ENCODE measurements at places on chromosomes 2 and 18.
A peak's percentile ranks its signal among the peaks of the same experiment; 100 is the strongest.

GRCh38 chr2:106565599-106565998 lies 78.4 kb downstream of the CD8B2 start:
- DNase-seq = no peak

- DNase-seq = no peak
These were observed 35.1 kb downstream of the MAL start for GRCh38 chr2:95060446-95061118.

DNA sequence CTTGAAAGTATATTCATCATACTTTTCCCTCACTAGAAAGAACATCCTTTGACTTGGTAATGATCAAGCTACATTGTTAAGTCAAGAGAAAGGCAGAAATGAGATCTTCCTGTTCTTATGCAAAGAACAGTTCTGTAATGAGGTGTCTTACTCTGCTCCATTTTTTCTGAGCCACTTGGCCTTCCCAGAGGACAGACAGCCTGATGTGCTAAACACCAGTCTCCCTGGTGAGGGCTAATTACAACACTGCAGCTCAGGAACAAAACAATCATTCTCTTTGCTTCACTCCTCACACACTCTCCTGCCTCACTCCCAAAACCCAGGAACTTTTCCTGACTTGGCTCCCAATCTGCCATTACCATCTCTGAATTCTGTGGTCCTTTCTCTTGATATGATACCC lies 25.6 kb downstream of the TACR1 start:
- no peak for DNase-seq

DNA sequence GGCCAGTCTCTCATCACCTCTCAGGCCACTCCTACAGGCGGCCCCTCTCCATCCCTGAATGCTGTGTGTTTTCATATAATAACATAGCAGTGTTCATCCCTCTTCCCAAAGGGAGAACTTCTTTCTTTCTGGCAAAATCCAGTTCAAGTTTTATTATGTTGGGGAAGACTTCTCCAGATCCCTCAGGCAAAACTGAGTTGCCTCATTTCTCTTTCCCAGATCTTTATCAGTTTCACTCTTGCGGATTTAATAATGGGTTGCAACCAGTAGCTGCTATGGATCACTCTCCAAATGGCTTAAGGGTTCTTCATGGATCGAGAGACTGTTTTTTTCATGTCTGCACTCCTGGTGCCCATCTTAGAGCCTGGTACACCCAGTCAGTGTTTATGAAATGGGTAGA lies 129.9 kb downstream of the FHOD3 start:
- DNase-seq = no peak

GRCh38 chr2:122804494-122804893 lies 1049.0 kb downstream of the TSN start:
- no peak for DNase-seq

DNA sequence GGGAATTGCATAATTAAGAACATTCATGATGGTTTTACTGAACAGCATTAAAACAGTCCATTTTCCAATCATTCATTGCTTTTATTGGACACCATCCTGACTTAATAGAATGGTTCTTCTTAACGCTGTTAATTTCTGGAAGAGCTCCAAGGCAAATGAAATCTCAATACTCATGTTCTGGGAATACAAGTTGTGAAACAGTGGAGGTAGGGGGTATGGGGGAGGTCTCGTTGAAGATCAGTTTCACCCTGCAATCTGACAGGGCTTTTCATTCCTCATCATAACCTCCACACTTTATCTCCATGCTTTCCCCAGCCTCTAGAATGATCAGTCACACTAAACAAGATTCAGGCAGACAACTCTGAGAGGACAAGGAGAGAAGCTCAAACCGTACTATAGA lies 113.6 kb downstream of the ETAA1 start:
- DNase-seq = no peak

DNA sequence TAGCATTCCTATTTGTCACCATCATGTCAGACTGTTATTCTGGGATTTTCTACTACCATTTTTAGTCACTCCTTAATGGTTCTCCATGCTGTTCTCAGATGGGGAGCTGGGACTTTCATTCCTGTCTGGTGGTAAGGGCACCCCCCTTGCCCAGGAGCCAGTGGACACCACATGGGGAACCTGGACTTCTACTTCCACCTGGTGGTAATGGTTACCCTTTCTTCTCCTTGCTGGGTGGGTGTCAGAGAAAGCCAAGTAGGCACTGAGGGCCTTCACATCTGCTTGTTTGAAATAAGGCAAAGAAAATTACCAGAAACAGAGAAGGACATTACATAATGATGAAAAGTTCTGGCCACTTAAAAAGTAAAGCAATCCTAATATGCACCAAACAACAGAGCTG lies 239.8 kb downstream of the FHOD3 start:
- no peak for DNase-seq

- DNase-seq = no peak
These were observed 2.9 kb upstream of the MRPL44 start for GRCh38 chr2:223954401-223954800.

- DNase-seq = peak; percentile 35
These were observed 209.6 kb downstream of the SLC8A1 start for GRCh38 chr2:40242315-40242714.

- no peak for DNase-seq
These were observed 883.2 kb downstream of the SLC4A3 start for GRCh38 chr2:220510668-220511067.

DNA sequence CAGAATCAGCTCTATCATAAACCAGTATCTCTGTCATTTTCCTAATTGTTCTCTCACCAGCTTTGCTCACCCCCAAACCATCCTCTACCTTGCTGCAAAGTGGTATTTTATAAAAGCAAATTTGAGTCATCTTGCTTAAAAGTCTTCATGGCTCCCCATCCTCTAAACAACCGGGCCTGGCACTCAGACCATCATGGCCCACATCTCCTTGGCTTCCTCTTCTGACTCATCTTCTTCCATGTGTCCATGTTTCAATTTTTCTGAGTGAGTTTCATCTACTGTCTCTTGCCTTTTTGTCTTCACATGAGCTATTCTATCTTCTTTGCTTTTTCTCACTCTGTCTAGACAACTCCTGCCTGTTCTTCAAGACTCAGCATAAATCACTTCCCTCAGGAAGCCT lies 58.6 kb downstream of the LHCGR start:
- DNase-seq = no peak

GRCh38 chr2:49251766-49252165 lies 97.5 kb upstream of the FSHR start:
- no peak for DNase-seq

DNA sequence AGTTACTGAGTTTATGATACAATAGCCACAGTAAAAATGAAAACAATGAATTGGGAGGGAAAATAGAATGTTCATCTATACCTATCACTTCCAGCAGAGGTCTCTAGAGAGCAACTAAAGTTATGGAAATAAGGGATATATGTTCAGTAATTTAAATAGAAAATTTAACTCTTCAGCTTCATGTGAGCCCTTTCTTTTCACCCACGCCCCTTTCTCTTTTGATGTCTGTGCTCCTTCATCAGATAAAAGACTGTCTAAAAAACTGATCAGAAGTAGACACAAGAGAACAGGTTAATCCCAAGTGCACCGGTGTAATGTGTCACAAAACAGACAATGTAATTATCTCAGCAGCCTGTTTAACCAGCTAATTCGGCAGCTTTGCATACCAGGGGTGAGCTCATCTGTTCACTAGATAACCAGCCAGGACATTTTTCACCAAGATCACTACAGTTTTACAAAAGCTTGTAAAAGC lies 238.5 kb upstream of the ERBB4 start:
- DNase-seq = peak; percentile 7

DNA sequence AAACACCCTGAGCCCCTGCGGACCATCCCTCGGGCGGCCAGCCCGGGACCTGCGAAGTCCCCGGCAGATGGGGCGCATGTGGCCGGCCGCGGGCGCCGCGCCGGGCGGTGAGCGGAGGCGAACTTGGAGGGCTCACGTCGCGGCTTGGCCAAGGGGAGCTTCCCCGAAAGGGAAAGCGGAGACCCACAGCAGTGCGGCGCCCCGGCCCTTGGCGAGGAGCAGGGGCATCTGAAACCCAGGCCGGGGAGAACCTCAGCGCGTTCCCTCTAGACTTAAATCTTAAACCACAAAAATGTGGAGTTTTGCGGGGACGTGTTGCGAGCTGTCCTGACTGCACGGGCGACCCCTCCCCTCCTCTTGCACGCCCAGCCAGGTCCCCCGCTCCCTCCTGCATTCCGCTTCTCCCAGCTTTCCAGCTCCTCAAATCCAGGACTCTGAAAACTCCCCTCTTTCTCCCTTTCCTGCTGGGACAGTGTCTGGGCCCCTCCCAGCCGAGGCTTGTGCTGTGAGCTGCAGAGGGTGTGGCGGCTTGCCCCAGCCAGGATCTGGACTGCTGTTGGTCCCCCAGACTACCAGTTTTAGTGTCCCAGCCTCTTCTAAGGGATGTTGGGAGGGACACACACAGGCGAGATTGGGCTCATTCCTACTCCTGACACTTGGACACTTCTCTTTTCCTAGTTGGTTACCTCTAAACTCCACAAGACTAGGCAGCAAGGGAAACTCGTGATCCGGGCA lies 1.3 kb downstream of the FMNL2 start:
- DNase-seq = peak; percentile 70

GRCh38 chr2:38153476-38154135 lies 77.7 kb upstream of the CYP1B1 start:
- no peak for DNase-seq

- DNase-seq = no peak
These were observed 15.4 kb downstream of the UXS1 start for GRCh38 chr2:106178716-106179115.

GRCh38 chr2:15772086-15772595 lies 168.2 kb upstream of the MYCN start:
- no peak for DNase-seq

DNA sequence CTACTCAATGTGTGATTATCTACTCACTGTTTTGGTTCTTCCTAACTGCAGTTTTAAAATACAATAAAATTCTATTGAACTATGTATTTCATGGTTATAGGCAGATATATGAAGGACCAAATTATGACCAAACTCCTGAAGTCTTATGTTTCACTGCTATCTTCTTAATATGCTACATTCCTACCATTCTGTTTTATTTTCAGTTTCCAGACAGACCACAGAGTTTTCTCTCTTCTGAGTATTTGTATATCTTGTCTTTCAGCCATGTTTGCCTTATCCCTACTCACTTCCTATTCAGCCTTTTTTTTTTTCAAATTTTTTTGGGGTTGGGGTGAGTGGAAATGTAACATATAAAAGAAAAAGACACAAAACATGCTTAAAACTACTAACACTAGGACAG lies 6.3 kb downstream of the RFTN2 start:
- DNase-seq = no peak

DNA sequence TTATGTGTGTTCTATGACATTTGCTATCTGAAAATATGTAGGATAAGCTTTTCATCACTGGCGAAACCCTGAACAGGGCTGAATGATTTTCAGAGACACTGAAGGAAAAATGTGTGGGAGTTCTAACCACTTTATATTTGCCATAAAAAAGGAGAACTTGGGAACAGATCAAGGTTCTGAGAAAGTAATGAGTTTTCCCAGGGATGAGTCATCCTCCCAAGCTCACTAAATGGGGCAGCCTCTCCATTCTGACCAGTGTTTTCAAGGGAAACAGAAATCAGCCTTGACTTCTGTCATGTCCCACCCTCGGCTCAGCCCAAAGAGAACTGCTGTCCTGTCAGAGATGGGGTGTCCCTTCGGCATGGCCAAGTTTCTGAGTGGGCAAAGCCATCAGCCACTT lies 2109.8 kb upstream of the CELF4 start:
- DNase-seq = no peak

DNA sequence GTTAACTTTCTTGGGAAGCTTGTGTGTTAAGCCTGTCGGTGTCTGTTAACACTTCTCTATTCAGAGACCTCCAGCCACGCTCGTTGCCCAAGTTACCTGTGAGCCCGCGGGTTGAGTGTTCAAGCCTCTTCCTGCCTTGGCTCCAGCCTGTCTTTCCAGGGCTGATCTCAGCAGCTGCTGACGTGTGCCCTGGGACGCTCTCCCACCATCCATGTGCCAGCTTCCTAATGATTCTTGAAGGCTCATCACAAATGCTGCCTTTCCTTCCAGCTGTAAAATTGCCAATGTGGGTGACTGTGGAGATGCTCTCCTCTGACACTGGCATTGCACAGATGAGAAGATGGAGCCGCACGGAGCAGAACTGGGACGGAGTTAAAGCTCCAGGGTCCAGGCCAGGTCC lies 6.1 kb downstream of the RNF144A start:
- DNase-seq = no peak

DNA sequence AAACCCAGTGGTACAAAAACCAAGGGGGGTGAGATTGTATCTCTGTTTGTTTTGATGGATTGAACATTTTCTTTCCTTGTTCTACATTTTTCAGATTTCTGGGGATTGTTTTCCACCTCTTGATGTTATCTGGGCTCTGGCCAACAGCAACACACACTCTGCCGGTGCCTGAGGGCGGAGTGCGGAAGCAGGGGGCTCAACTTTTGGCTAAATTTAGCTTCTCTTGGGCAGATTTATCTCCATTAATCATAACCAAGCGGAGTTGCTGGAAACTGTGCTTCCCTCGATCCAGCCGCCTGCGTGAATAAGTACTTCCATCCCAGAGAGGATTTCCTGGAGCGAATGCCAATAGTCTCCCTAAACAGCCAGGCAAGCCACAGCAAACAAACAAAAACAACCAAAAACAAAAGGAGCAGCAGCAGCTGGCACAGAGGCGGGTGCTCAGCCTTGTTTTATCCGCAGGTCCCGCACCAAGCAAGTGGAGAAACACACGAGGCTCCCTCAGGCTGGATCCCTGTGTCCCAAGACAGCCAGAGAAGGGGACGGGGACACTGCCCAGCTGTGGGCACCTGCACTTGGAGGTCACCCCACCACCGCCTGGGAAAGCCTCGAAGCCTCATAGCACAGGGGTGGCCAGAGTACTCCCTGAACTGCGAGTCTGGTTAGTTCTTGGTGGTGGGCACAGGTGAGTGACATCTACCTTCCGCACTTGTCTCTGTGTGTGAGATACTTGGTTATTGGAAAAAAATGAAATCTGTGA lies 143.4 kb downstream of the NDUFA10 start:
- DNase-seq = no peak

- no peak for DNase-seq
These were observed 7.0 kb upstream of the CAVIN2 start for GRCh38 chr2:191853843-191854242.

DNA sequence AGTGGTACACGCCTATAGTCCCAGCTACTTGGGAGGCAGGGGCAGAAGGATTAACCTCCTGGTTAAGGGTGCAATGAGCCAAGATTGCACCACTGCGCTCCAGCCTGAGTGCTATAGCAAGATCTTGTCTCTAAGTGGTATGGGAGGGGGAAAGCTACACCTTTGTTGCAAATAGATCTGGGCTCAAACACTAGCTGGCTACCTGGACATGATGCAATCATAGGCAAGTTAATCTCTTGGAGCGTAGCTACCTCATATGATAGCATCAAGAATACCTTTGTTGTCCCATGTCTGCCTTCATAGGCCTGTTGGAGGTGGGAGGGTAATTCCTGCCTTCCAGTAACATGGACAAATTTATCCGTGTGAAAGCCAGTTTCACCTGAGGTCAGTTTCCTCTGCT lies 15.7 kb downstream of the KLHL29 start:
- DNase-seq = no peak

Measured in H7 (cell line).